ENCODE measurements at places on chromosomes 1 and 21.

DNA sequence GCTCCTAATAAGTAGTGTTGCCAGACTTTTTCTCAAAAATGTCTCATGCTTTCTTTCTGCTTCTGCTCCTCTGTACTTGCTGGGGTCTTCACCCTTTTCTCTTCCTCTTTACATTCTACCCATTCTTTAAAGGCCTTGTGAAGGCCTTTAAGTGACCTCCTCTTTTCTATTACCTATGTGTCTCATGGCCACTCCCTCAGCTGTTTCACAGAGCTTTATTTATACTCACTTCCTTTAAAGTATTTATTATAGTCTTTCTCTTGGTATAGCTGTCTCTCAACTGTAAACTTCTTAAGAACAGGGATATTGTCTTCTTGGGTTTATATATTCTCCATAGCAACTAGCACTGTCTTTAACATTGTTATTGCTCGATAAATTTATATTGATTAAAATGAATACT, 792 bp downstream of the GOLPH3L start:
- DNase-seq: no peak

DNA sequence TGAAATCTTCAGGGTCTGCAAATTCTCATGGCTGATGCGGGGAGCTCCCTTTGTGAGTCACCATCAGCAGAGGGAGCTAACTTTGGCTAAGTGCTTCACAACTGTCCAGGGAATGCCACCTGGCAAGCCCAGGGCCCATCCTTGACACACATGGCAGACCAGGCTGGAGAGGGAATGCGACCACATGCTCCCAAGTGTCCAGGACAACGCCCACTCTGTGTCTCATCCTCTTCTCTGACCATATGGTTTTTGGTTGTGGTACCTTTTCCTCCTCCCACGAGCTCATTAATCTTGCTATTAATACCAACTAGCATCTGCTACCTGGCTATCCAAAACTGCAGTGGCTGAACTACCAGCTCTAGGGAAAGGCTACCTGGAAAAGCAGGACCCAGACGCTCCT, 37.1 kb upstream of the CLSTN1 start:
- no peak for DNase-seq

DNA sequence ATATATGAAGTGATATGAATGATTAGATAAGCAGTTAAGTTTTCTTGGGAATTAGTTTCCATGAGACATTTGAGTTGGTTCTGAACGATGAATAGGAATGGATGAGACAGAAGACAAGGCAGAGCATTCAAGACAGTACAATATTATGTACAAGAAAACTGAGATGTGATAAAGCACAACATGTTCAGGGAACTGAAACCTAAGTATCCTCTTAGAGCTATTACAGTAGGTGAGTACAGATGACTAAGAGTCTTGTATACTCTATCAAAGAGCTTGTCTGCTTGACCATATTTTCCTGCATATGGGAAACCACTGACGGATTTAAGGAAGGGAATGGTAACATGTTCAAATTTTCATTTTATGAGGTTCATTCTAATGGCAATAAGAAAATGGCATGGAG, 61.6 kb downstream of the NME7 start:
- DNase-seq: no peak

DNA sequence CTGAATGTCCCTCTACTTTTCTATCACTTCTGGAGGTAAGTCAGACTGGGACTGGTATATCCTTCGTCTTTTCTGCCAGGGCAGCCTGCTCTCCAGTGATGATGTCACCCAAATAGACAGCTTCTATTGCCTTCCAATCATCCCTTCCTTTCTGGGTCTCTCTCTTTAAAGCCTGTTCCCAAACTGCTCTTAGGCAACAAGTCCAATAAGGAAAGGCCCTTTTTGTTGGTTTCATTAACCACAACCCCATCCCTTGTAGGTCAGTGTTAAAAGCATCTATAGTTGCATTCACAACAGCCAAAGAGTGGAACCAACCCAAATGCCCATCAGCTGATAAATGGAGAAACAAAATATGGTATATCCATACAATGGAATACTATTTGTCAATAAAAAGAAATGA, 114.4 kb downstream of the CNIH3 start:
- DNase-seq: peak; percentile 62

GRCh38 chr21:45264912-45265515, 22.7 kb downstream of the POFUT2 start:
- no peak for DNase-seq

- no peak for DNase-seq
Measured at GRCh38 chr1:167756730-167757405, 35.1 kb downstream of the MPZL1 start.
